ENCODE measurements at places on chromosomes 4 and X.
A peak's percentile ranks its signal among the peaks of the same experiment; 100 is the strongest.

GRCh38 chrX:276581-277201 lies 4.5 kb upstream of the PLCXD1 start:
- no peak for DNase-seq

GRCh38 chr4:40992472-40993295 lies 221.7 kb downstream of the APBB2 start:
- DNase-seq, result peak; percentile 60

DNA sequence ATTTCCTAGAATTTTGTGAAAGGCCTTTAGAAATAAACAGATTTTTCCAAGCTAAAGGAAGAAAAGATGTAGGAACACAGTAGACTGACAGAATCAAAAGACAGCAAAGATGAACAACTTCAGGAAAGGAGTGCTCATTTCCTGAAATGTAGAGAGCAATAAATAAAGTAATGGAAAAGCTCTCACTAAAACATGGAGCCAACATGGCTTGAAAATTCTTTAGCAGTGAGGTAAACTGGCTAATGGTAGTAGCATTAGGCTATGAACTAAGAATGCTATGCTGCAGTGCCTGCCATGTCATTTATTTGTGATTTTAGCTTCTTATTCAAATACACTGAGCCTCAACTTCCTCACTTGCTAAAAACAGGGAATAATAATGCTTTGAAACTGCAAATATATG lies 108.7 kb downstream of the IQCM start:
- peak; percentile 34 for DNase-seq

- DNase-seq, result no peak
Measured at GRCh38 chrX:2589186-2590020, 88.6 kb upstream of the DHRSX start.

- DNase-seq, result no peak
Measured at GRCh38 chr4:140808256-140808655, 52.1 kb upstream of the TBC1D9 start.
